ENCODE measurements at places on chromosomes 12 and 14.

GRCh38 chr14:92596331-92596907, 82.8 kb downstream of the RIN3 start:
- no peak for DNase-seq

DNA sequence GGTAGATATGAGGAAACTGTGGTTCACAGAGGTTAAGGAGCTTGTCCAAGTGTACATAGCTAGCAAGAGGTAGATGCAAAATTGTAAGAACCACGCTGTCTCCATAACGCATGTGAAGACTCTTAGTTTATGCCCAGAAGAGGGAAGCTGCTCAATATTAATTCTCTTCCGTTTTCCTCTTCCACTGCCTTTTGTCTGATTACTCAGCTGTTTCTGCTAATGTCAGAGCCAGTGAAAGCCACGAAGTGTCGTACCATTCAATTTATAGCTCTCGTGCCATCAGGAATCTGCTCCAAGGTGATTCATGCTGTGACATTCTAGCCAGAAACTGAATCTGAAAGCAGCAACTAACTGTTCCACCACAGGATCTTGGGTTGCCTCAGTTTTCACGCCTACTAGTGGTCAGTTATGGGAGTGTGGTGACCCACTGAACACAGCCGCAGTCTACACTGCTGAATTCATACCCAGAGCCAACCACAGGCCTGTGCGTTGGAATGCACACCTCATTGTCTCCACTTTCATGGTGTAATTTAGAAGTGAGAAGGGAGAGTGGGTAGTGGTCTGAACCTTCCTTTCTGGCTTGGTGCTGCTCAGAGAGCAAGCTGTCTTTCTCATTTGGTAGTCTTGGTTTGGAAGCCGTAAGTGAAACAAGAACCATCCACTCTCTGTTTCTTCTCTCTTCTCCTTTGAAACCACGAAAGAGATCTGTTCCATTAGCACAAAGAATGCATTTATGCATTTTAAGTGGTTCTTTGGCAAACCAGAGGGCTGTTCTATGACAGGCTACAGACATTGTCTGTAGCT, 74.2 kb upstream of the NAP1L1 start:
- DNase-seq = peak; percentile 77

- DNase-seq = no peak
These were observed 50.2 kb downstream of the KCNK13 start for GRCh38 chr14:90111895-90112534.

DNA sequence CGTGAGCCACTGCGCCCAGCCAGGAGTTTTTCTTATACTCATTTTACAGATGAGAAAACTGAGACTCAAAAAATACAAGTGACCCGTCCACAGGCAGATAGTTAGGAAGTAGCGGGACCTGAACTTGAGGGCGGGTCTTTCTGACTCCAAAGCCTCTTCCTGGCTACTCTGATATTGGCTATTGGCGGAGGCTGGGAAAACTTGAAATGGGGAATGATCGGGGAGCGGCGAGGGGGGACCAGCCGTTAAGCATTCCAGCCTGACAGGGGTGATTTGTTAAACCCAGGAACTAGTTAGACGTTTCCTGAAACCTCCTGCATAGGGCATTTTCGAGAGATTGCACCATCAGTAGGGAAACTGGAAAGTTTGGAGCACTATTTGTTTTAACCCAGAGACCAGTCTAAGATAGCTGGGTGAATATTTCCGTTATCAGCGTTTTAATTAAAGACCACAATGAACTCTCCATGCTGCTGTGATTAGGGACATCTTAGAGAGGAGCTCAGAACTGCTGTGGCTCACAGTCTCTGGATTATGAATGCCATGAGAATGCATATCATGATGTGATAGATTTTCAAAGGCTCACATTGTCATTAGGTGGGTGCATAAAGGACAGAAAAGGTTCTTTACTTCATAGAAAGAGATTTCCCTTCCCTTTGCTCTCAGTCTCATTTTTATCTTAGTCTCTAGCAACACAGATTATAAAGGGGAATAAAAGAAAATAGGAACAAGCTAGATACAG, 2.5 kb downstream of the NR1H4 start:
- DNase-seq = no peak

GRCh38 chr12:26124446-26125399, at the start of gene BHLHE41:
TSS of gene BHLHE41 (minus strand) at chr12:26125037. CDS start at chr12:26124779, 258 bp downstream.
- DNase-seq = no peak

DNA sequence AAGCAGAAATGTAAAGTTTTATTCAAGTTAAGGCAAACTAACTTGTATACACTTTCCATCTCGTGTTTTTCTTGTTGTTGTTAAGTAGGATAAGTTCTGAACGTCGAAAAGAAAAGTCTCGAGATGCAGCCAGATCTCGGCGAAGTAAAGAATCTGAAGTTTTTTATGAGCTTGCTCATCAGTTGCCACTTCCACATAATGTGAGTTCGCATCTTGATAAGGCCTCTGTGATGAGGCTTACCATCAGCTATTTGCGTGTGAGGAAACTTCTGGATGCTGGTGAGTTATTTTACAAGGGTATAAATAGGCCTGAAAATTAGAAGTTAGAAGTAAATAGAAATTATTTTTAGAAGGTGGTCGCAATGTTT, 25.0 kb downstream of the HIF1A start:
- DNase-seq = no peak

DNA sequence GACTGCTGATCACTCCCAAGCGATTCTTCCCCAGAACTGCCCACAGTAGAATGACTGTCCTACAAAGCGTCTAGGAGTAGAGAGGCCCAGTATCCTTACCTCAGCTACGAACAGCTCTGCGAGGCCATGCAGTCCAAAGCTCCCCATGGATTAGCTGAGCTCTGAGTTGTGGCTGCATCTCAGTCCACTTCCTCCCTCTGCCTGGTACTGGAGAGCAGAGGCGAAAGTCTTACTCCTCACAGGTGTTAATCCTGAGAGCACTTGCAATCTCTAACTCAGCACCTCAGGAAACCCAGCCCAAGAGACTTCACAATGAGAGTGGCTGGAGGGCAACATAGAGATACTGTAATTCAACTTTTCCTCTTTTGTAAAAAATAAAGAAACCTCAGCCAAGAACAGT, 493.1 kb downstream of the BCAT1 start:
- DNase-seq = no peak

- peak; percentile 42 for DNase-seq
These were observed 883 bp upstream of the CDCA4 start for GRCh38 chr14:105021656-105022275.

- DNase-seq = no peak
These were observed 37.8 kb upstream of the NUAK1 start for GRCh38 chr12:106176560-106176959.

DNA sequence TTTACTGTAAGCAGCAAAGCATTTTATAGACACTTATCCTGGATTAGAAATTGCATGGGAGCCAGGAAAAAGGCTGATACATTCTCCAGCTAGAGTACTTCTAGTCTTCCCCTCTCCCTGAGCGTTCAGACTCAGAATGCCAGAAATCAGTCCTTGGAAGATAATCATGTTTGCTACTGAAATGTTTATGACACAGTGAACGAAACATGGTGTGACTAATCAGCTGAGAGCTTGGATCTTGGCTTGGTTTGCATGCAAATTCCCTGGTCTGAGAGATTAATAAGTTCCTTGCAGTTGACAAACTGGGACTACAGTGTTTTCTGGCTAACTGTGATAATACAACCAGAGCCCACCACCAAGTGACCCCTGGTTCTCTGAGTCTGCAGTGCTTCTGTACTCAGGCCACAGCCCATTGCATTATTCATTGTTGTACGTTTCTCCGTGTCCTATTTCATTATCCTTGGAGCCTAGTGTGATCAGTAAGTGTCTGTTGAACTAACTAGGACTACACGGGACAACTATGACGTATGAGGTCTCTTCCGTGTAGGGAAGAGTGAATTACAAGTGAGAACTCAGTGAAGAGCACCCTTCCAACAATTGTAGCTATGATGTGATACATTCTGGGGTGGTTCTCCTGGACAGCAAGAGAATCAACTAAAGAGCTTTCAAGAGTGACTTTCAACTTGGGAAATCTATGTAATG, 34.6 kb upstream of the EVL start:
- no peak for DNase-seq

GRCh38 chr14:53630336-53630735, 326.3 kb downstream of the BMP4 start:
- DNase-seq = no peak

GRCh38 chr12:117400912-117401311, 39.5 kb upstream of the NOS1 start:
- no peak for DNase-seq

DNA sequence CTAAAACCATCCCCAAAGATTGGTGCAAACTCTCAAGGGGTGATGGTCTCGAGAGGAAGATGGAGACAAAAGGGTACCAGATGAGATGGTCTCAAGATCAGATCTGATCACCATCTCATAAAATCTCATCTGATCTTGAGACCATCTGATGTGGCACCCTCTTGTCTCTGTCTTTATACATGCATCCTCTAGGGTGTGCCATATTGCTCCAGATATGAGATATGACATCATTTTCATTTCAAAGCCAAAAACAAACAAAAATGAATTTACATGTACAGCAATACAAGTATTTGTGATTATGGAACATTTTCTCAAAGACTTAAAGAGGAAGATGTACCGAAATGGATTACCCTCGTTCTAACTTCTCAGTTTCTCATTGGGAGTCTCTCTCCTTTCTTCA, 787.2 kb downstream of the GALC start:
- no peak for DNase-seq

- DNase-seq = no peak
These were observed 96.1 kb downstream of the PIWIL1 start for GRCh38 chr12:130433834-130434233.

DNA sequence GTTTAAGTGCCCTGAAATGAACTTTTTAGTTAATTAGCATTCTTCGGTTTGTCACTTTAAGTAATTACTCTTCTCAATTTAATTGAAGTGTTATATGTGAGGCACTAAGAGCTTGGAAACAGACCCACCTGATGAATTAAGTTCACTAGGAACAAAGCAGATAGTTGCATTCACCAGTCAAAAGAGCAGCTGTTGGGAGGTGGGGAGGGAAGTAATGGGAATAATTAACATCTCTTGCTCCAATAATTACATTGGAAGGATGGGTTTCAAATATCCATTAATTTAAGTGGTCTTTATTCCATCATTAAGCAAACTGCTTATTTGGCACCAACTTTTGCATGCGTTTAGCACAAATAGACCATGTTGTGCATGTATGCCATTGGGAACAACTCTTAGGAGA, 667.2 kb downstream of the GALC start:
- no peak for DNase-seq

DNA sequence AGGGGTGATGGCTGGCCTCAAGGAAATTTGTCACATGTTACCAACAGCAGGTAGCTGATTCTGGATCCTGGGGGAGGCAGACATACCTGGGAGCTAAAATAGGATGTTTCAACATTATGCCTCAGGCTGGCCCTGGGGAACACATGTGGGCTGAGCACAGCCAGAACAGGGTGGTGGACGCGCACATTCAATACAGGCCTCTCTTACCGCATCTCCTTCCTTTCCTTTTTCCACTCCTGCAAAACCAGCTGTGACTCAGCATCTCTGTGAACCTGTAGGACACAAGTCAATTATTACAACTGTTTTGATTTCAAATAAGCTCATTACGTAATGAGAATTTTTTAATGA, 61.0 kb downstream of the NT5DC3 start:
- no peak for DNase-seq

DNA sequence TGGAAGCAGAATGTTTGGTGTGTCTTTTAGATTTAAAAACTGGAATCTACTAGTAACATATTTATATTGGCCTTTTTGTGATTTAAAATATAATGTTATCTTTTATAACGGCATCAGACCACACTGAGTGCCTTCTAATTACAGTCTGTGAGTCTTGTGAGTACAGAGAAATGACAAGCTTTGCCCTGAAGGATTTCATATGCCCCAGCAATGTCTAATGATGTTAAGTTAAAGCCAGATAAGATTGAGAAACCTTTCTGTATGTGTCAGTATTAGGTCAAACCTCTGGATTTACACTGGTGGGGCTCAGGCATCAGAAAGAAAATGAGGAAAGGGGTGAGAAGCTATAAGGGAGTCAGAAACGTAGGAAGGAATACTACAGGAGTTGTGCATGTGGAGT, 25.2 kb downstream of the PLEKHA5 start:
- DNase-seq = no peak

- no peak for DNase-seq
These were observed 21.6 kb upstream of the SDR39U1 start for GRCh38 chr14:24463884-24464785.
